ENCODE measurements at places on chromosomes 3 and 15.

DNA sequence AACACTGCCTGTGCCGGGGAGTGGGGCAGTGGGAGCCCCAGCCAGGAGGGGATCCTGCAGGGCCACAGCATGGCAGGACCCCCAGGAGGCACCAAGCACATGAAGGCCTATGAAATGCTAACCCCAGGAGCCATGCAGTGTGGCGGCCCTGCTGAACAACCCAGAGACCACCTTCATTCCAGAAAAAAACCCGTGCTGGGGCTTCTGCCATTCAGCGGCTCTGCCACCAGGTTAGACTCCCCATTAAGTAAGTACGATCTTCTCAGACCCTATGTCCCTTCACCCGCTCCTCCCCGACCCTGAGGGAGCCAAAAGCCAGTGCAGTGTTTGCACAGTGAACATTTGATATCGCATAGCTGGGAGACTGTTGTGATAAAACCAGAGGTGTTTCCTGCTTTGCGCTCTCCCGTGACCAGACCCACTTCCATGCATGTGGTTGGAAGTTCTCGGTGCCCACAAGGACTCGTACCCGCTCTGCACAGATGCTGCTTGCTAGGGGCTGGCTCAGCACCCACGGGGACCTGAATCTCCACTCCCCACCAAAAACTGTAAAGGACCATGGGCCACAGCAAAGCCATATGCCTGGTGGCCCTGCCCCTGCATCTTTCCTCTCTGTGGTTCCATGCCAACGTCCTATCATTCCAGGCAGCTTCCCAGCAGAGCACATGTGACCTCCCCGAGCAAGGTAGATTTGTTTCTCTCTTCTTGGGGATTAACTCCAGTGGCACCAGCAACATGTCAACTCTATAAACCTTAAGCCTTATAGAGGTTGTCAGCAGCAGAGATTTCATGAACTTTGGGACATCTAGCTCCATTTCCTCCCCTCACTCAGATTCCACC is 5.3 kb downstream of the PLA2G4D start:
- DNase-seq: no peak

- no peak for DNase-seq
These were observed 25.5 kb upstream of the THSD4 start for GRCh38 chr15:71089801-71090200.

DNA sequence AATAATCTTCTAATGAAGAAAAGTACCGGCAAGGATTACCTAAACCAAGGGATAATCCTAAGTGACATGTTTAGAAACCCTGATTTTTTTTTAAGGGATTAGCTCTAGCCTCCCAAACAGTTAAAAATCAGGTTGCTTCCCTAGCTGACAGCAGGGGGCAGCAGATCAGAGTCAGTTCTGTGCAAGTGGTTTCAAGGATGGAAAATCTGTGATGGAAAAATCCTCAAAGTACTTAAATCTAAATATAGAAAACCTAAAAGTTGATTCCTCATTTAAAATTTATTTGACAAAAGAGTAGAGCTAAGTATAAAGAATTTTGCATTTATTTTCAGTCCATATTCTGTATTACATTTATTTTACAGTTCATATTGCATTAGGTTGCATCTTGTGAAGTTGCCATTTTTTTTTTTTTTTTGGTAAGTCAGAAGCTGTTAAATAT is 107.6 kb downstream of the PEX5L start:
- no peak for DNase-seq

- no peak for DNase-seq
These were observed 19.9 kb upstream of the SCN10A start for GRCh38 chr3:38835939-38836338.

DNA sequence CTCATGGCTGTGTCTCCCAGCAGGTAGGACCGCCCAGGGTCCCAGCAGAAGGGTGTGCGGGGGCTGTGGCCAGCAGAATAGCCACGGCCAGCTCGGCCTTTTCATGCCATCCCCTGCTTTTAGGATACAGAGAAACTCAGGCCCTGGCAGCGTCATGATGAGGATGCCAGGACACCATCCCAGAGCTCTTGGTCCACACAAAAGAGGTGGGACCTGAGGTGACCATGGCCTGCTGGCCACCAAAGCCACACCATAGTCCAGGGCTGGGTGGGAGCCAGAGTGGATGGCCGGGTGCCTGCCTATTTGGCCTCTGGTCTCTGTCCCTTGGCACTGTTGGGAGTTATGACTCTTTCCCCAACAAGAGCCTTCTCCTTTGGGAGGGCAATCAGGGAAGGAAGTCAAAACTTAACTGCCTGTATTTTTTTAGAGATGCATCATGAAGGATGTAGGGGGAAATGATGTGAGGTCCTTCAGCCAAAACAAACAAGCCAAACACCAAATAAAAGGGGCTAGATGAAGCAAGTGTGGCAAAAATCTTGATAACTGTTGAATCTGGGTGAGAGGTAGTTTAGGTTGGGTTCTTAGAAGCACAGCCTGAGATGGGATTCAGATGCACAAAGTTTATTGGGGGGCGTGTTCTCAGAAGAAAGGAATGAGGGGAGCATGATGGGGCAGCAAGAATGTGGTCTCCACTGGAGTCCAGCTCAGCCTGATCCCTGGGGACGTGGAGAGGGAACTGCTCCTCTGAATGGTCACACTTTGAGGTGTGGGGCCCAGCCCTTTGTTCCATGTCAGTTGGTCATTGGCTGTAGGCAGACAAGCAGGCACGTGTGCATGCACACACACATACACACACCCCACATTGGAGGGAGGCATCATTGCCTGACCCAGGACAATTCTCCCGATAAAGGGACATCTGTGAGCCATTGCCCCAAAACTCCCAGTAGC is 33.2 kb downstream of the SMAD6 start:
- no peak for DNase-seq

DNA sequence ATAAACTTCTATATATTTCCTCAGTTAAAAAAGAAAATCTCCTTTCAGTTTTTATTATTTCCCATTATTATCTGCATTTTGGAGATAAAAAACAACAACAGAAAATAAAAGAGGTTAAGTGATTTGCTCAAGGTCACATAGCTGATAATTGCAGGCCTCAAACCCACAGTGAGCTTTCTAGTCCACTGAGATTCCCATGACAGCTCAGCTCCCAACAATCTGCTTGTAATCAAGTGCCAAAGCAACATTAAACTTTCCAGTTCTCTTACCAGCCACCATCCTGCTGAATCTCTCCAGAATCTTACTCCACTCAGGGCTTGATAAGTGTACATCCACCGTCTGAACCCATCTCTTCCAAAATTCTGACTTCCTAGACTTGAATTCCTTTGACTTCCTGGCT is 318.2 kb upstream of the SEMA6D start:
- DNase-seq: no peak

DNA sequence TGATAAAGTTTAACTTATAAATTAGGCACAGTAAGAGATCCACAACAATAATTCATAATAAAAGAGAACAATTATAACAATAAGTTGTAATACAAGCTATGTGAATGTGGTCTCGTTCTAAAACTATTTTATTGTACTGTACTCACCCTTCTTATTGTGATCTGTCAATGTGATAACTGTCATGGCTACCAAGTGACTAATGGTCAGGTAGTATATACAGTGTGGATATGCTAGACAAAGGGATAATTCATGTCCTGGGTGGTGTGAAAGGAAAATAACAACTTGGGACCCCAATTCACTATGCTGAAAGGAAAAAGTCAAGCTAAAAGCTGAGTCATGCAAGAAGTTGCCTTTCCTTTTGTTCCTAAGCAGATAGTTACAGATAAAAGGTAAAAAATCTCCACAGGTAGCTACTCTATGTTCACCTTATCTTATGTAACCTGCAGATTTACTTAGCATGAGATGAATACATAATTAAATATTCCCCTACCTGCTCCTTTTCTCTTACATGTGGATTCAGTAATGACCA is 10.7 kb upstream of the CYP8B1 start:
- no peak for DNase-seq

DNA sequence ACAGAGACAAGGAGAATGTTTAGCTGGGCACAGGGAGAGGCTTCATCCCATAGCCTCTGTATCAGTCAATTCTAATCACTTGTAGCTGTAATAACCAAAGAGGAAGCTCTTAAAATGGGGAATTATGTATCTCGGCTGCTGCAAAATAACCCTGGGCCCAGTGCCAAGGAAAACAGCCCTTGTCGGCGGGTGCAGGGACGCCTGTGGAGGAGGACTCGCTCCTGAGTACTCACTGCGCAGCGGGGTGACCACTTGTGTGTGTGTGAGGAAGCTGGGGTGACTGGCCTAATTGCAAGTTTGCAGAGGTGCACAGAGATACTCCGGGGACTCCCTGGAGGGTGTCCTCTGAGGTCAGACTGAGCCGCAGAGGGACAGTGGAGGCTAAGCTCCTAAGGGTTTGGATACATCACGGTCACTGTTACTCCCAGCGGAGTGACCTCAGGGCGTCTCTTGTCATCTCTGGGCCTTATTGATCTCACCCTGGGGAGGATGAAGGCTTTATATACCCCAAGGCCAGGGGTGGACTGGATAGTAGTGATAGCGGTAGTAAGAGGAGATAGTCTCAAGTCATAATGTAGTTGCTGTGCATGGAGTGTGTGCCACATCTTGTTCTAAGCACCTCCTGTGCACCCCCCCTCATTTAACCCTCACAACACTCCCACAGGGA is 37.2 kb downstream of the SLC6A6 start:
- DNase-seq: no peak

DNA sequence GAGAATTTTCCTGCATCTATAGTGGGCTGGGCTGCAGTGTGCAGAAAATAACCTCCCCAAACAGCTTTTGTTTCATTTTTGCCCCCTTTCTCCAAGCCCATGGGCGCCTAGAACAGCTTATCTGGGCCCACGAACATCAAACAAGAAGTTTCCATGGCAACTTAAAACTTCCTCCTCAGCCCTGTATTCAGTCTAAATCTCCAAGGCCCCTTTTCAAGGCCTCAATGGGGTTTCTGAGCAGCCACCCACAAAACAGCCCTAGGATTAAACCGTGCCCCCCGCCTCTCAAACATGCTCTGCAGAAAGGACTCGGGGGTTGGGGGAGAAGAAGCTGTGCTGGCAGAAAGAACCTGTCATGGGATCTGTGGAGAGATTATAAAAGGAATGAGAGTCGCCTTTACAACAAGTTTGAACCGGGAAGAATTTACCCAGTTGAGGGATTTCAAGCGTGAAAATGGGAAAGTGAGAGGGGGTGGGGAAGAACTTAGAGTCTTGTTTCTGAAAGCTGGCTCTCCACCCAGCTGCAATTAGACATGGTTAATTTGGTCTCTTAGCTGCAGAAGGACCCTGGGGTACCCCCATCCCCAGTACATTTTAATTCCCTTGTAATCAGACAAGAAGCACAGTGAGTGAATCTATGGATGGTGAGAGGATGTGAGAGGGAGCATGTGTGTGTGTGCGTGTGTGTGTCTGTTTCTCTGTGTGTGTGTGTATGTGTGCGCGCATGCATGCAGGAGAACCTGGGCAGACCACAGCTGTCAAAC is 4.3 kb upstream of the FAM107A start:
- DNase-seq: no peak

- DNase-seq: no peak
These were observed 102.7 kb downstream of the CDIN1 start for GRCh38 chr15:36682101-36682500.

DNA sequence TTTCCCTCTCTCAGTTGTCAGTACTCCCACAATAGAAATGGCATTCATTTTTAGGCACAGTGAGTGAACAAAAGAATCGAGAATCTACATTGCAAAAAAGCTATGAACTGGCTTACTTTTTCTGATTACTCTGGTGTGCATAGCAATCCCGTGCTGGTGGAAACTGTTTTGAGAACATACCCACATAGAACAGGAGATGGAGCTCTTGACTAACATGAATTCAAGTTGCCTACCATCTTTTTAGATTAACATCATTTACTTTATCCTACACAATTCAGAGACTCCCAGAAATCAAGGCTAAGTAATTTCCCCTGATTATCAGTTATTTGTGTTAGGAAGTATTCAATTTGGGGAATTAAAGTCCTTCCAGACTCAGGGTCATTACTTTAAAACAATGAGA is 326.6 kb downstream of the ARPP21 start:
- DNase-seq: no peak

DNA sequence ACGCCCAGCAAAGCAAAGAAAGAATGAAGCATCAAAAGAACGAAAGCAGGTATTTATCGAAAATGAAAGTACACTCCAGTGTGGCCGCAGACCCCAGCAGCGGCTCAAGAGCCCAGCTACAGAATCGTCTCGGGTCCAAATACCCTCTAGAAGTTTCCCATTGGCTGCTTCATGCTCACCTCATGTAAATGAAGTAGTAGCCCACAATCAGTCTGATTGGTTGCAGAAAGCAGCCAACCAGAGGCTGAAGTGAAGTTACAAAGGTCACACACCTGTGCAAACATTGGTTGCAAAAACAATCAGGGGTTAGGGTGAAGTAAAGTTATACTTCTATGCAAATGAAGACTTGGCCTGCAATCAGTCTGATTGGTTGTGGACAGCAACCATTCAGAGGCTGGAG is 32.0 kb downstream of the SV2B start:
- no peak for DNase-seq

GRCh38 chr3:4977001-4977852 is 2.0 kb upstream of the BHLHE40 start:
- no peak for DNase-seq

GRCh38 chr3:115931581-115931980 is 308.3 kb downstream of the GAP43 start:
- DNase-seq: no peak

DNA sequence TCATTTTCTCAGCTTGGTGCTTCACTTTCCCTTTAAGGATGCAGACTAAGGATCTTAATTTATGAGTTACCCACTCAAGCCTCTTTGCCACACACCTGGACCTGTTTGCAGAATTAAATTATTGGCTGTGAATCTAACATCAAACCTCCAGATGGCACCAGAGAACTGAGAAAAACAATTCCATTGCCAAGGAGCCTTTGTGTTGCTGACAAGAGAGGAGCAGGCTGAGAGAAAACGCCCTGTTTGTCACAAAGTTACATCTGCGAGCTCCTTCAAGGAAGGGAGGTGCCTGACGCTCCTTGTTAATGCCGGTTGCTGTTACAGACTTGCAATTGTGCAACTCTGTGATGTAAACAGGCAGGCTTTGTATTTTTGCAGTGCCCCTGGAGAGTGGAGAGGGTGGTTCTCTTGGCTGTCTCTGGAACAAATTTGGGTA is 36.3 kb upstream of the TMC3 start:
- DNase-seq: no peak

DNA sequence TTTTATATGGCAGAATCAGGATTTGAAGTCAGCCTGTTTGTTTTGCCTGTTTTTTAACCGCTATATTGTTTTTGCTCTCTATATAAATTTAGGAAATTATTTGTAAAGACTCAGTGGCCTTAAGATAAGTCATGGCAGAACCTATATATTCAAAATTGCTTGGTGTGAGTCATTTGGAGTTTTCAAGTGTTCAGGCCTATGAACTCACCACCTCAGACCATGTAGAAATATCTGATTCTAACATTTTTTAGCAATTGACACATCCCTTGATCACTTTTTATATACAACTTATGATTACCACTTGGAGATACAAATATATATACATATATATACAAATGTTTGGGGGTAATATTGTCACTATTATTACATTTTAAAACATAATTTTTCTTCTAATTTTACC is 95.7 kb downstream of the VGLL3 start:
- DNase-seq: no peak

Data from activated CD4-positive, alpha-beta T cell treated with anti-CD3 and anti-CD28 coated beads, Interleukin-2, amount 50 U/mL, for 24 hours (primary cell).